ENCODE measurements at places on chromosomes 4 and X.

- peak; percentile 60 for DNase-seq
Measured at GRCh38 chr4:21697583-21697982, 251.0 kb downstream of the KCNIP4 start.

DNA sequence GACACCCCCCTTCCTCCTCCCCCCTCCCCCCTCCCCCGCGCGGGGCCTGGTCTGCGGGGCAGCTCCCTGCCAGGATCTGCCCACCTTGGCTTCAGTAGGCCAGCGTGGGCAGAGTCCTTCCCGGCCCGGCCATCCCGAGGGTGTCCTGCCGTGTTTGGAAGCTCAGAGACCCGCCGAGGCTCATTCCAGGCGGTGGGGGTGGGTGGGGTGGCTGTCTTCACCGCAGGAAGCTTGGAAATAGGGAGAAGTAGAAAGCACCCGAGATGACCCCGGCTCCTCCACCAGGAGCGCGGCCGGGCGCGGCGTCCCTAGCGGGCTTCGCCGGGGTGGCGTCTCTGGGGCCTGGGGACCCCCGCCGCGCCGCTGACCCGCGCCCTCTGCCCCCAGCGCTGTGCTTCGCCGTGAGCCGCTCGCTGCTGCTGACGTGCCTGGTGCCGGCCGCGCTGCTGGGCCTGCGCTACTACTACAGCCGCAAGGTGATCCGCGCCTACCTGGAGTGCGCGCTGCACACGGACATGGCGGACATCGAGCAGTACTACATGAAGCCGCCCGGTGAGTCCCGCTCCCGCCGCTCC is 1.6 kb downstream of the NAT8L start:
- DNase-seq: no peak

DNA sequence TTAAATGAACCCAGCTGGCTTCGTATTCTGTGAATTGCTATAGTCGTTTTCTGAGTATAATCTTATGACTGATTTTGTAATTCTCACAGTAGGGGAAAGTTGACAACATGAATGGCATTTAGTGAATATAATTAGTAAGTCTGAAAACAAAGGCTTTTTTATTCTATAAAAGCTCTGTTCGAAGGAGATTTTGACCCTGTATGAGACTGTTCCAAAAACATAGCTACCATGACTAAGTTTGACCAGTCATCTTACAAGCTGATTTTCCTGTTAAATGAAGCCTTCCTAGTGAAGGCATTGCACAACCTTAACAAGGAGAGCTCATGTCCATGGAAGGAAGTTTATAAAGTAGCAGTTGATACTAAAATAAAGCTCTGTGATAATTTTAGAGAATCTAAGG is 242.3 kb downstream of the RPA4 start:
- DNase-seq: peak; percentile 46

DNA sequence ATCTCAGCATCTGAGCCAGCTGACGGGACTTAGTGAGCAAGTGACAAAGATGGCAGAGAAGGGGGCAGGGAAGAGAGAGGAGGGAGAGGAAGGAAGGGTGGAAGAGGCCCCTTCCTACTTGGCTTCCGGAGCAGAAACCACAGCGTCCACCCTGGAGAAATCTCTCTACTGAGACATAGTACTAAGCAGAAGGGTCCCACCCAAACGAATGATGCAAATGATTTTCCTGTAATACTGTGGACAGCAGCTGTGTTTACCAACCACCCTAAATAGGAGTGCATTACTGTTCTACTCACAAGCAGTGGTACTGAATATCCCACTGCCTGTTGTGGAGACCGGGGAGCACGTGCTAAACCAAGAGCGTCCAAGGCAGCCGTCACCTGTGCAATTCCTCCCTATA is 29.4 kb downstream of the DTHD1 start:
- no peak for DNase-seq

- DNase-seq: no peak
Measured at GRCh38 chrX:38649221-38649620, 87.9 kb downstream of the TSPAN7 start.

DNA sequence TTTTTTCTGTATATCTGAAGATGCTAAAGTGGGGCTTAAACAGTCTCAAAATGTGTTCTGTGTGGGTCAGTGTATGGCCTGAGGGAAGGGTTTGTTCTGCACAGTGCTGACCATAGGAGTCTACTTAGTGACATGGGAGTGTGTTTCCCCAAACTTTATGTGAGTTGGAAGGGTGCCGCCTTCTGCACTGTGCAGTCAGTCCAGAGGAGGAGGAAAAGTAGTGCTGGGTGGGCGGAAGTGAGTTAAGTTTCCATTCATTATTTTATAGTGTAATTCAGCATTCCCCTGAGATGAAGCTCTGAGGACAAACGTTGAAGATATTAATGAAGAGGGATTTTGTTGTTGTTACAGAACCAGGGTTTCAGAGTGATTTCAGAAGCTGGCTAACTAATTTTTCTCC is 2.9 kb downstream of the CHST7 start:
- DNase-seq: no peak

- DNase-seq: peak; percentile 9
Measured at GRCh38 chrX:78517124-78517523, 142.0 kb downstream of the RTL3 start.

GRCh38 chr4:40214038-40214437 is 17.2 kb downstream of the RHOH start:
- DNase-seq: no peak

- DNase-seq: no peak
Measured at GRCh38 chr4:87559090-87559837, 30.1 kb upstream of the SPARCL1 start.

- no peak for DNase-seq
Measured at GRCh38 chr4:182600093-182600492, 317.1 kb downstream of the DCTD start.

DNA sequence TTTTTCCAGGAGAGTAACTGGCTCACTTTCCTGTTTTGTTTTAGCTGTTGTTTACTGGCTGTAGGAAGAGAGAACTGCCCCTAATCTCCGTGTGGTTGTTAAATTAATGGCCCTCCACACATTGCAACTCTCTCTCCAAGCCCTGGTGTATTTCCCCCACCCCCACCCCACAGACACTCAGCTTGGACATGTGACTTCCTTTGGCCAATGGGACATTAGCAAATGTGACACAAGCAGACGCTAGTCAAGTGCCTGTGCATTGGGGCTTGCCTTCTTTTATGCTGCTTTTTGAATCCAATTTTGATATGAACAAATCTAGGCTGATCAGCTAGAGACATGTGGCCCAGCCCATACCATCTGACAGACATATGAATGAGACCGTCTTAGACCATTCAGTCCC is 59.6 kb upstream of the TAB3 start:
- no peak for DNase-seq

- DNase-seq: no peak
Measured at GRCh38 chrX:65407157-65407626, 127.4 kb downstream of the LAS1L start.

DNA sequence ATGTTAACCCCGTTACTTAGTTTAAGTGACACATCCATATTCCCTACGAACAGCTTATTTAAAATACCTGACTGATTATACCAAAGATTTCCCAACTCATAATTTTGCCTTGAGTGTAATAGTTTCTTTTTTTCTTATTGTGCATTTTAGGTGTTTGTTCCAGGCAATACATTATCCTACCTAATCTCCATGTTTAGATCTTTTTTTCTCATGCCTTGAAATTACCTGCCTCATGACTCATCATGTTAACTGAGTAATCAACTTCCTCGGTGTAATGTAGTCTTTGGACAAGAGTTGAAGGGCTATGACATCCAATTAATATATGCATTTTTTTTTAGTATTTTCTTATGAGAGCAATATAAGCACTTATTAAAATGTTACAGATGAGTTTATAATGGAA is 228.7 kb upstream of the ANKRD50 start:
- peak; percentile 23 for DNase-seq

Measured in amniotic epithelial cell (primary cell).